ENCODE measurements at places on chromosomes 6 and 20.

DNA sequence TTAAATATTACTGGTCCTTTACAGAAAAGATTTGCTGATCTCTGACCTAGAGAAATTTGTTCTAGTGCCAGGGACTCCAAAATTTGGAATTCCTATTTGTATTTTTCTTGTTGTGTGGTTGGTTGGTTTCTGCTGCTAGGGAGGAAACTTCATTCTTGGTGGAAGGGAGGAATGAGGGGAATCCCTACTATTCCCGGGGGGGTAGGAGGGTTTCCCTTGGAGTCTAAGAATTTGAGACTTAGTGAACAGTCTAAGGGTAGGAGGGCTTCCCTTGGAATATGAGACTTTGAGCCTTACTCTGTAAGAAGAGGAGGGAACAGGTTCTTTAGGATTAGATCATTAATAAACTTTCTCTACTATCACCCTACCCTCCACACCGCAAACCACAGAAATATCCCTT, 67.1 kb upstream of the ADGRF1 start:
- no peak for DNase-seq

DNA sequence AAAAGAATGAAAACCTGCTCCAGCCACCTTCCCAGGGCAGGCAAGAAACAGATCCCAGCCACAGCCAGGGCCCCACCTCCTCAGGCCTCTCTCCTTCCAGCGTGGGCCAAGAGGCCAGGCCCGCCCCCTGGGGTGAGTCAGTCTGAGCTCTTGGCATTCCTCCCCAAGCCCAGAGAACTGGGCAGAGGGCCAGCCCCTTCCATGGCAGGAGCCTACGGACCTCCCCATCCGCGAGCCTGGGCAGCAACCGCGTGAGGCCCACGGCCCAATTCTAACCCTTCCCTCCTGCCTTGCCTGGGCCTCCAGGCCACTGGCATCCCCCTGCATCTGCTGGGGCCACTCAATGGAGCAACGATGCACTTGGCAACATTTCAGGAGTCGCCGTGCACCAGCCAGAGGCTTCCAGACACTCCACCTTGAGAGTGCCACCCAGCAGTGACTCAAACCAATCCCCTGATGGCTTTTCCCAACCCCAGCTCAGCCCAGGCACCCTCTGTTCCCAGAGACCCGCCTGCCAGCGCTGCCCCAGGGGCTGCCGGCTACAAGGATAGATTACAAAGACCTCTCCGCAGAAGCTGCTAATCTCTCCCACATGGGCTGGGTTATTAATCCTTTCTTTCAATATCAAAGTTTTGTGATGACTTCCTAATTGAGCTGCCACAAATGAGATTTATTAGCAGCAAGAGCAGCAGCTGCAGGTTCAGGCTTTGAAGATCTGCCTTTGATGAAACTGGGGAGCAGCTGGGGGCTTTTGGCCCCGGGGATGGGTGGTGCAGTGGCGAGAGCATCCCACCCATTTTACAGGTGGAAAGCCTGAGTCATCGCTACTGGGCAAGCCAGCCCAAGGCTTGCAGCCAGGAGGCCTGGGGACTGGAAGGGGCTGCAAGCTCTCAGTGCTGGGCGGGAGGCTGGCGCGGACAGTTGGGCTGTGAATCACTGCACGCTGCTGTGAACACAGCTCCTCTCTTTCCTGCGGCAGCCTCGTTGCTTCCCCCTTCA, 85.7 kb downstream of the NFATC2 start:
- no peak for DNase-seq

DNA sequence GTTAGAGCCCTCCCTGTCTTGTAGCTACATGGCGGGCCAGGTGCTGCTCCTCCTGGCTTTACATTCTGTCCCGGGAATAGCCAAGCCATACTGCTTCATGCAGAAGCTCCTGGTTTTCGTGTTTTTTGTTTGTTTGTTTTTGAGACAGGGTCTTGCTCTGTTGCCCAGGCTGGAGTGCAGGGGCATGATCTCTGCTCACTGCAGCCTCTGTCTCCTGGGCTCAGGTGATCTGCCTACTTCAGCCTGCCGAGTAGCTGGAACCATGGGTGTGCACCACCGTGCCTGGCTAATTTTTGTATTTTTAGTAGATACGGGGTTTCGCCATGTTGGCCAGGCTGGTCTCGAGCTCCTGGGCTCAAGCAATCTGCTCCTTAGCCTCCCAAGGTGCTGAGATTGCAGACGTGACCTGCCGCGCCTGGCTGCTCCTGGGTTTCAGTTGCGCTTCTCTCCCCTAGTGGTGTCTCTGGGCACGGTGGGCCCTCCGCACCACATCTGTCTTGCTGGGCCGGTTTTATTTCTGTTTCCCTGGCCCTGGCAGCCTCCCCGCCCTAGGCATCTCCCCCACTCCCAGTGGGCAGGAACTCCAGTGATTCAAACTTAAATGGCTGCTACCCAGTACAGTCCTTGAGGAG, 12.9 kb downstream of the CDYL start:
- no peak for DNase-seq

DNA sequence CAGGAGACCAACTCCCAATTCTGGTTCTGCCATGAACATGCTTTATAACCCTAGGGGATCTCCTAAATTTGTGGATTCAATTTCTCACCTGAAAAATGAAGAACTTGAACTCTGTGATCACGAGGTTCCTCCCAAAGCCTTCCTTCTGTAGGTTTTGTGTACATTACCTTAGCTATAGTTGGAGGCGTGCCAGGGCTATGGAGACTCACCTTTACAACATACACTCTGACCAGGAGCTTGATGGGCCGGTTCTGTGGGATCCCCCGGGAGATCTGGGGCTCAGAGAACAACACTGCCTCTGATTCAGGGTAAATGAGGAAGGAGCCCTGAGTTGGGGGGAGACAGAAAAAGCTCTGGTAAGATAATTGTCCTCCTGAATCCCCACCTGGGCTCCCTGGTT, 34.1 kb downstream of the ERGIC3 start:
- DNase-seq, result no peak

GRCh38 chr6:28648035-28648877, 122.6 kb downstream of the GPX5 start:
- peak; percentile 88 for DNase-seq

DNA sequence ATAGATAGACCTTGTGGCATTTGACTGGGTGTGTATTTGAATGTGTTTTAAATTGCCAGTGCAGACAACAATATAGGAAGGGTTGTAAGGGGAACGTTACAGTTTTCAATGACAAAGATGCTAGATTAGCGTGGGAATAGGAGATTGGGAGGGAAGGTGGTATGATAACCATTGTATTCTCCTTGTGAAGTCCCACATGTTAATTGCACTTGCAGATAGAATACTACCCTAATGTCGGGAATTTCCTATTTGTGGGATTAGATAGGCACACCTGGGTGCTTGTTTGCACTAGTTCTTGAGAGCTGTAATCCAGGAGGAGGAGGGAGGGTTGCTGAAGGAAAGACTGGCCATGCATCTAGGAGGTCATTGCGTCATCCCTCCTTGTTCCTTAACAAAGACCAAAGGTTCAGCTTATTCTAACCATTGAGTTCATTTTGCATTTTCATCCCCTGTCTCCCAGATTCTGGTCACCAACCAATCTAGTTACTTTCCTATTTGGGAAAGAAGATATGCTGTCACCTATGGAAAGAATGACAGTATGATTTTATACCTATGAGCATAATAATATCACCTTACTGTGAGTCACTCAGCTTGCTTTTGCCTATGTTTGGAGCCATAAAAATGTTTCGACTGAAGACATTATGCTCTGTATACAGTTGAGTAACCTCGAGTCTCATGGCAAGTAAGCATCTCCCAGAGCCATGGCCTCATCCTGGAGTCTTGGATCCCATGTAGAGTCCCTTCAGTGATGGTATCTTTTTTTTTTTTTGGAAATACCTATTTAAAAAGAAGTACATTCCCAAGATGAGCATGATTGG, 201.5 kb downstream of the DTNBP1 start:
- no peak for DNase-seq

DNA sequence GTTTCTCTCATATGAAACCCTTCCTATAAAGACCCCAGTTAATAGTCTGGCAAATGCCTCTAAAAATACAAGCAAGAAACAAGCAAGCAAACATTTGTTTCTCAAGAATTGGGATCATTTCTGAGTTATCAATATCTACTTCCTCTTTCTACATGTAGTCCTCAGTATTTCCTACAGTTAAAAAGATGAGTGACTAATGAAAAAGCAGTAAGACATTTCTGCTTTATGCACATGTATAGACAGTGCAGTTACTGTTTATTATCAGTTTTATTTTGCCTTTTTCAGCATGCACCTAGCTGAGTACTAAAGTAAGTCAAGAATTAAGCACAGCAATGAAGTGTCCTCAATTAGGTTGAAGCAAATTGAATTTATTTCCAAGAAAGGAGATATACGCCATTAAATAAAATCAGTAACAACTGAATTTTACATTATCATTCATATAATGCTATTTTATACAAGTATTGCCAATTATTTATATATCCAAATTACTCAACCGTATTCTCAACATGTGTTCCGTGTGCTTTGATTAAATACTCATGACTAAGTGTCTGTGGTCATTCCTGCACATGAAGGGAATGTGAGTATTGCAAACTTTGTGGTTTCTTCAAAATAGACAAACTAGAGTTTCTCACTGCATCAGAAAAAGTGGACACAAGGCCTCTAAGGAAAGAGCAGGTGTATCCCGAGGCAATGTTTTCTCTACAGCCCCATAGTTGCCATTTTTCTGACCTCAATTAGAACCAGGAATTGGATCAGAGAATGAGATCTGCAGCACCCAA, 159.3 kb upstream of the MARCKS start:
- DNase-seq, result no peak

GRCh38 chr6:110938171-110938570, 20.3 kb upstream of the GTF3C6 start:
- no peak for DNase-seq

- DNase-seq, result no peak
These were observed 35.2 kb downstream of the RREB1 start for GRCh38 chr6:7142918-7143475.

DNA sequence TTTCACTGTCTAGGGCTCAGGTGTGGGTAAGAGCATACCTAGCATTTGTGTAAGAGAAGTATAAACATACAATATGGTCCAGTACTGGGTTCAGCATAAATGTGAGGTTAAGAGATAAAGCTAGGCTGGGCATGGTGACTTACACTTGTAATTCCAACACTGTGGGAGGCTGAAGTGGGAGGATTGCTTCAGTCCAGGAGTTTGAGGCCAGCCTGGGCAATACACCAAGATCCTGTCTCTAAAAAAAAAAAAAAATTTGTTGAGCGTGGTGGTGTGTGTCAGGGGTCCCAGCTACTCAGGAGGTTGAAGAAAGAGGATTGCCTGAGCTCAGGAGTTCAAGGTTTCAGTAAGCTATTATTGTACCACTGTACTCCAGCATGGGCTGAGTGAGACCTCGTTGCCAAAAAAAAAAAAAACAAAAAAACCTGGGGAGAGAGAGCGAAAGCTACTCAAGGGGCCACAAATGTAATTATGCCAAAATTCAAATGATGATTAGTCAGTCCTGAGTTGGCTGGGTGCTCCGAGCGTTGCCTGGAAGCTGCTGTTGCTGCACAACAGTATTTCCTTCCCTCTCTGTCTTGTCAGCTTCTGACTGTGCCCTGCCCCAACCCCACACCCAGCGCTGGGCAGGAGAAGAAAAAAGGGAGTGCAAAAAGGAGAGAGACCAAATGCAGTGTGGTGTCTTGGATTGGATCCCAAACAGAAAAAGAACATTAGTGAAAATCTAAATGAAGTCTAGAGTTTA, 24.0 kb downstream of the CMTR1 start:
- no peak for DNase-seq

- DNase-seq, result peak; percentile 18
These were observed 89.4 kb downstream of the GRM4 start for GRCh38 chr6:34056305-34057108.

GRCh38 chr20:17610566-17611289, 40.9 kb downstream of the DSTN start:
- peak; percentile 63 for DNase-seq

- no peak for DNase-seq
These were observed 1.4 kb downstream of the SENP6 start for GRCh38 chr6:75603106-75603420.

GRCh38 chr6:148445620-148446019, 103.0 kb downstream of the SASH1 start:
- DNase-seq, result no peak

- DNase-seq, result no peak
These were observed 11.2 kb upstream of the TAGAP start for GRCh38 chr6:159056003-159056402.

DNA sequence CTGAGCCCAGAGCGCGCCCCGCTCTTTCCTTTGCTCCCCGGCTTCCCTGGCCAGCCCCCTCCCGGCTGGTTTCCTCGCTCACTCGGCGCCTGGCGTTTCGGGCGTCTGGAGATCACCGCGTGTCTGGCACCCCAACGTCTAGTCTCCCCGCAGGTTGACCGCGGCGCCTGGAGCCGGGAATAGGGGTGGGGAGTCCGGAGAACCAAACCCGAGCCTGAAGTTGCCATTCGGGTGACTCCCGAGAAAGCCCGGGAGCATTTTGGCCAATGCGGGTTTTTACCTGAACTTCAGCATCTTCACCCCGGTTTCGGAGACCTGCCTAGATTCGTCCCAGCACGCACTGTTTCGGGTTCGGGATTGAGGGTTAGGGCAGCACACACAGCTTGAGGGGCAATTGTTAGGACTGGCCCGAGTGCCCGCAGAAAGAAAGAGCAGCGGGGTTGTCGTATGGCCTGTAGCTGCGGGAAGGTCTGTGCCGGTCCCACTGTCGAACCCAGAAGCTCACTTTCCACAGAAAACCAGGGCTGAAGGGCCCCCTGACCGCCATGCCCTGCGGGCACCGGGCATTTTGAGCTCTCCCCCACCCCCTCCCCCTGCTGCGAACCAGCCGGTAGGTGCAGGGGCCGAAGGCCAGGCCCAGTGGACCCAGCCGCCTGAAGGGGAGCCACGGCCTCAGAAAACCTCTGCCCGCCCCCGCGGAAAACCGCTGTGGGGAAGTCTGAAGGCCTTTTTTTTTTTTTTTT, 2.1 kb downstream of the FOXP4 start:
- peak; percentile 29 for DNase-seq

GRCh38 chr6:100305209-100305869, 159.4 kb downstream of the SIM1 start:
- no peak for DNase-seq

GRCh38 chr6:42661540-42662153, 60.8 kb downstream of the PRPH2 start:
- DNase-seq, result peak; percentile 83

GRCh38 chr20:32979201-32979998, 24.8 kb downstream of the SUN5 start:
- no peak for DNase-seq

- DNase-seq, result no peak
These were observed 293.8 kb upstream of the RGS17 start for GRCh38 chr6:153424719-153425400.
